NCI-H187 treated with DMSO at 0.1 percent for 48 hours (cell line): ENCODE measurements at places on chromosomes 1 and 21.

GRCh38 chr21:35641271-35642016 lies 418.9 kb downstream of the SETD4 start:
- DNase-seq: no peak

GRCh38 chr1:178122283-178122682 lies 28.4 kb downstream of the RASAL2 start:
- DNase-seq: no peak

DNA sequence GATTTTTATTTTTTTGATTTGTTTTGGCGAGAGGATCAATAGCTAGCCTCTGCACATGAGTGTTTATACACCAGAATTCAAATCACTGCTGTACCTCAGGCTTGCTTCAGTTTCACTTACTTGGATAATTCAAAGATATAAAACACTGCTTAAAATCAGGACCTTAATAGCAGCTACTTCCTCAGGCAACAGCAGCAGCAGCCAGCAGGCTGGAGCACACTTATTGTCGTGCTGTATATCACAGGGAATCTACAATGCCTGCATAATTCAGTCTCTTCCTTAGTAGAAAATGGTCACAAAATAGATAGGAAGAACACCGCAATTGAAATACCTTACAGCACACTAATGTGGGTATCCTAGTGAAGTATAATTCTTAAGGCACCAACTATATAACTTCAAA lies 497.3 kb downstream of the NEGR1 start:
- DNase-seq: no peak

DNA sequence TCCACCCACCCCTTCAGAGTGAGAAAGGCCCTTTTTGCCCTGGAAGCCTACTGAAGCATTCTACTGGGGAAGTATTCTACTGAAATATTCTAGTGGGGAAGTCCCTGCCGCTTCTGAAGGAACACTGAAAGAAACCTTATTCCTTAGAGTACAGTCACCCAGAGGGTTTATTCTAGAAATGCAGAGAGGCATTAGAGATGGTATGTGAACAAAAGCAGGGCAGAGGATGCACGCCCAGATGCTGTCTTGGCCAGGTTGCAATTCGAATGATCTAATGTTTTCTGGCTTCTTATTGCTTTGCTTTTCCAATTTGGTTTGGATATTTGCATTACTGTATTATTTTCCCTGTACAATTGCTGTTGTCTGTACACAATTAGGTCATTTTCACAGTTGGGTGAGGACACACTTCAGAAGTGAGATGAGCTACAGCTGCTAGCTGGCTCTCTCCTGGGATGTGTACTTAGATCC lies 37.1 kb downstream of the CCN1 start:
- DNase-seq: no peak

DNA sequence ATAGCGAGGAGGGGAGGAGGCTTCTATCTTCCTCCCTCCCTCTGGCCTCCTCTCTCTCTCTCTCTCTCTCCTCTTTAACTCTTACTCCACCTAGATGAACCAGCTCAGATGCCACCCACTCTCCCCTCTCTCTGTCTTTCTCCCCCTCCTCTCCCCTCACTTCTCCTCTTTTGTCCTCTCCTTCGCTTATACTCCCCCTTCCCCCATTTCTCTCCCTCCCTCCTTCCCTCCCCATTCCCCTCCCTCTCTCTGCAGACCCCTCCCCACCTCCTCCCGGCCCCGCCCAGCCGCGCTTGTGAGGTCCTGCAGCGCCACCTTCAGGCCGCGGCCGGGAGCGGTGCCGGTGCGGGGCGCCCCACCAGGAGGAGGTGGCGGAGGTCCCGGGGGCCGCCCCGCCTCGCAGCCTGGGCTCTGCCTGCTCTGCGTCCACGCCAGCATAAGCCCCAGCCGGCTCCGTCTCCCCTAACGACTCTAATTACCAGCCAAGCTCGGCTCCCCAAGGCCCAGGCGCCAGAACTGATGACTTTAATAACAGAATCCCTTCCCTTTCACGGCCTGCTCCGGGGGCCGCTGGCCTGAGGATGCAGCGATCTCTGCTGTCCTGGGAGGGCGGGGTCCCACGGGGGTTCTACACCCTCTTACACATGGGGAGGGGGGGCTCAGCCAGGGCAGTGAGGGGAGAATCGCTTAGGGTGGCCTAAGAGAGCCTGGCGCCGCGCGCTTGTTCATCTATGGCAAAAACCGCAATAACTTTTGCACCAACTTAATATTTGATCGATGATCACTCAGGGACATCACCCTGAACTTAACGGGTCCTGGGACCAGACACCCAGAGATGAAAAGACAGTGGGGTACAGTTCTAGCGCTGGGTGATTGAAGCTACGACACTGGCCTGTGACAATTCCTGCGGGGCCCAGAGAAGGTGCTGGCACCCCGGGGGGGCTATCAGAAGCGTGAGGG lies 637.3 kb downstream of the MATN1 start:
- DNase-seq: no peak

DNA sequence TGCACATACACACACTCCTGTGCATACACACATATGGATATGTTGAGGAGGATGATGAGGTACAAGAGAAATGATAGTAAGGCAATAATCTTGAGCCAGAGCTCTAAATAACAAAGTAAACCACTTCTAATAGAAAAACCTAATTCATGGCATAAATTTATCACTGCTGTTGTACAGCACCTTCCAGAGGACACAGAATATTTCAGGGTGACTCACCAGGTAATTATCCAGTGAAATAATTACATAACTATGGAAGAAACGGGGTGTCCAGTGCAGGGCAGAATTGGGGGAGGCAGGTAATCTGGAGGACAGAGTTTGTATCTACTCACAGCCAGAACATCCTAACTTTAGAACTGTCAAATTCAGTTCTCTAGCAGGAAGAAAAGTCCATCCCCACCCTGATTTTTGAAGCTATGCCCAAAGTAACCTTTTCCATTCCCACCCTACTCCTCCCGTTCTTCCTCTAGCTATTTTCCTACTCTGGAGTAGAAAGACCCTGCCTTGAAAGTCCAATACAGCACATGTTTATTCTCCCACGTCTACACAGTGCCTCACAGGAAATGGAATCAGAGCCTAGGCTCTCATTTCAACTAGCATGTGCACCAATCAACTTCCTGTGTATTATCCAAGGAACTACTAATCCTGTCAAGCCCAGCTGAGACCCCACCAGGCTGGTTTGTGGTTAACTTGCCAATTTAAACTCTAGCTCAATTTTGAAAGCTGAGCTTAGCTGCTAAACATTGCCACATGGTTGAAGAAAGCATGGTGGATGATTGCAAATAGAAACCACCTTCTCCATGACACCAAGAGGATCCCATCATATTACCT lies 96.6 kb downstream of the PTPN14 start:
- DNase-seq: no peak

GRCh38 chr1:76239470-76239918 lies 164.9 kb downstream of the ST6GALNAC3 start:
- no peak for DNase-seq

DNA sequence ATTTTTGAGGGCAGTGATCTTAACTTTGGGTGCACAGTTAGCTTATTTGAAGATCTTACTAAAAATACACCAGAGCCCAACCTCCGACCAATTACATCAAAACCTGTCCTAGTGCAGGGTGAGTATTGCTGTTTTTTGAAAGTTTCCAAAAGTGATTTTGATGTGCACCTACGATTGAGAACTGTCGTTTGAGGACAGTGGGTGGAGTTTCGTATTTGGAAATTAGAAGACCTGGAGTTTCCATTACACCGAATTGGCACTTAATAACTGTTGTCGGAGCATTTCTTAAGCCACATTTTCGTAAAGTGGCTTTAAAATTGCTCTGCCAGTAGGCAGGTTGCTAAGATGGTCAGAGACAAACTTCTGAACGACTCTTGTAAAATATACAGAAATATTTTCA lies 1.1 kb downstream of the SOD1 start:
- no peak for DNase-seq

- no peak for DNase-seq
These were observed 474.0 kb downstream of the SETD4 start for GRCh38 chr21:35586305-35586704.

GRCh38 chr1:18542351-18542750 lies 61.6 kb downstream of the KLHDC7A start:
- no peak for DNase-seq

- no peak for DNase-seq
These were observed 311.2 kb upstream of the VAMP3 start for GRCh38 chr1:7459914-7460313.

GRCh38 chr1:68673771-68674170 lies 176.9 kb upstream of the DEPDC1 start:
- DNase-seq: no peak
